ELF-1 (cell line): ENCODE measurements at places on chromosomes 12 and 14.

- no peak for DNase-seq
Measured at GRCh38 chr14:72594099-72594901, 299.6 kb downstream of the DPF3 start.

DNA sequence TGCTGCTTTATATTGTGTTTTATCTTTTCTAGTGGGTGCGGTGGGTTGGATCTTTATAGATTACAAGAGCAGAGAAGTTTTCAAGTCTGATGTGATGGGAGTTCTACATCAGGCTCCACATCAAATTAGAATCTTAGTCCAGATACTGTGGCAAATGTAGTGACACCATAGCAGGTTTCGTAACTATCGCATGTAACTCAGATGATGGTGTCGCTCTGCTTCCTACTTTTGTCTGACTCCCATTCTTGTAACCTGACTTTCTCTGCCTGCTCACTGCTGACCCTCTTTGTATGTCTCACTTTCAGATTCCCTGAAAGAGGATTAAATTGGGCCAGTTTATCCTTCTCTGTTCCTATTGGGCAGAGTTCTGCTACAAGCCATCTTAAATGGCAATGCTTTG is 22.8 kb upstream of the FBXO34 start:
- no peak for DNase-seq

GRCh38 chr12:75786070-75786469 is 245.5 kb downstream of the PHLDA1 start:
- no peak for DNase-seq

DNA sequence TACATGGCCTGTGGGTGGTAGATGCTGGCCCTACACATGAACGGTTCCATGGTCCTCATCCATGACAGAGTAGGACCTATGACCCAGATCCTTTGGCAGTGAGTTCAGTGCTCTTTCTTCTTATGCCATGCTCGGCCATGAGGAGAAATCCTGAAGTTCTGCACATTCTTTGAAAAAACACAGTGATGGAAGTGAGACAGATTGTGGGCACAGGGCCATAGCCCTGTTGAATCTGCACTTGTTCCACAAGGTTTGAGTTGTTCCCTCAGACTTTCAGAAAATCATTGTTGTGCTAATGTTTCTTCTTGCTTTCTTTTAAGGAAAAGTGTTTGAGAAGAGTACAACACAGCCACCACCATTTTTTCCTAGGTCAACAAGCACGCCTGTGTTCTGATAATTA is 180.0 kb downstream of the C12orf75 start:
- DNase-seq = no peak

DNA sequence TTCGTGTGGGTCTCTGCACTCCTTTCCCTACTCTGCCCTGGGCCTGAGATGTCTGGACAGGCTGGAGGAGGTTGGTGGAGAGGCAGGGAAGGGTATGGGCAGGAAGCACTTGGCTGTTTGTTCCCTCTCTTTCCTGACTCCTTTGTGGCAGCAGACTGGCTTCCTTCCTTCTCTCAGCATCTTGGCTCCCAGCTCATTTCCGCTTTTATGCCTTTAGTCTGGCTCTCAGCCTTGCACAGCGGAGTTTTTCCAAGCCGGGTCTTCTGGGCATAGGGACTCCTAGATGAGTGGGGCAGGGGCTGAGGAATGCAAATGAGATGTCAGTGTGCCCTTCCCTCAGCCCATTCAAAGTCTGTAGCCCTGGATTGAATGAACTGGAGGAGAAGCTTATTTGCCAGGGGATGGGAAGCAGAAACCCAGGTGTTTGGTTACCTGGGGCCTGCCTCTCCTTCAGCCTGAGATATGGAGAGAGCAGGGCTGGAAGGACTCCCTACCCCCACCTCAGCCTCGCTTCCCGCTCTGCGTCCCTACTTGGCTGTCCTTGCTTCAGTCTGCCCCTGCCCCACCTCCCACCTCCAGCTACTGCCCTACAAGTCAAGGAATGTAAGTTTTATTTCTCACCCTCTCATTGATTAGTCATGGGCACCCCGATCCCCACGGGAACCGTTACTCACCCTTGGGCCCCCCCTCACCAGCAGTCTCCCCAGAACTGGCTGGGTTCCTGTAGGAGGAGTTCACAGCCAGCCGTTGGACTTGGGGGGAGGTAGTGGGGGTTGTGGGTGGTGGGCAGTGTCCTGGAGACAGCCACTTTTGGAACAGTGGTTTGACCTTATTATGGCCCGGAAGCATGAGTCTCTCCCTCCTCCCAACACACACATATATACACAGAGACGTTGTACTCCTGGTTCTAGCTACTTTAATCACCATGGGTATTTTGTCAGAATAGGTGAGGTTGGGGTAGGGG is 9.3 kb upstream of the ITGA5 start:
- DNase-seq = no peak

- DNase-seq = no peak
Measured at GRCh38 chr12:56948881-56949280, 8.5 kb downstream of the RDH16 start.

GRCh38 chr12:118870551-118870950 is 110.8 kb upstream of the SRRM4 start:
- DNase-seq = no peak

- no peak for DNase-seq
Measured at GRCh38 chr12:122884091-122884826, 11.7 kb downstream of the VPS37B start.

DNA sequence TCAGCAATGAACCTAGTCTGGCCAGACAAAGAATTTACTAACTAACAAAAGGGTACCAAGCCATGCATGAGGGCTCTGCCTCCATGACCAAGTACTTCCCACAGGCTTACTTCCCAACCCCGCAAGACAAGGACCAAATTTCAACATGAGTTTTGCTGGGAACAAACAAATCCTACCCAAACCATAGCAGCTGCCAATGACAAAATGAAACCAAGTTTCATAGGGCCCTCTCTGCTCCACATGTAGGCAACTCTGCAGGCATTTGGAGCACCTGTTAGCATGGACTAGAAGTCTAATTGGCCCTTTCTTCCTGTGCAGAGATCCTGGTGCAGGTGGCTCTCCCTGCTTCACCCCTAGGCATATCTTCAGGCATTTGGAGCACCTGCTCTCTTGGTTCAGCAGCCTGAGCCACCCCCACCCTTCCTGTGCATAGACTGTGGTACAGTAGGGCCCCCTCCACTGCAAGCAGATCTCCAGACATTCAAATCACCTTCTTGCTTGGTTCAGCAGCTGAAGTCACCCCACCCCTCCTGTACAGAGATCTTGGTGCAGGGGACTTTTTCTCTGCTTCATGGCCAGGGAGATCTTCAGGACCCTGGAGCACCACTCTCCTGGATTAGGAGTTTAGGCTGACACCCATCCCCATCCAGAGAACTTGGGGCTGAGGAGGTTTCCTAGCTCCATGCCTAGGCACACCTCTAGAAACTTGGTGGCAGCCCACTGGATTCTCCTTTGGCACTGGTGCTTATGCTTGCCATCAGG is 308.7 kb downstream of the RPAP3 start:
- no peak for DNase-seq

DNA sequence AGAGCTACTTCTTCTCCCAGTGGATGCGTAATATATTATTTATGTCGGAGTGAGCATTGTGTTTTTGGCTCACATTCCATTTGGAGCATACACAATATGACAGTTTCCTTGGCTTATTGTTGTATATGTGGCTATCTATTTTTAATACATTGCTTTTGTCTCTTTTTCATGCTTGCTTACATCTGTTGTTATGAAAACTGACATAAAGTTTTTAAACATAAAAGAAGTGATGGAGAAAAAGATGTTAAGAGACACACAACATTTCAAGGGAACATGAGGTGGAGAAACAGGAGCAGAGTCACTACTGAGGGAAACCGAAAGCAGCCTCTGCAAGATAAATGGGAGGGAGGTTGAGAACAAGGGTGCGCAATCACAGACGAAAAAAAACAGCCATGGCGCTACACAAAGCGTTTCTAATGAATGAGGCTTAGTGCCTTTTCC is 228.4 kb upstream of the NPAS3 start:
- no peak for DNase-seq
